ENCODE measurements at places on chromosomes 11 and 22.

DNA sequence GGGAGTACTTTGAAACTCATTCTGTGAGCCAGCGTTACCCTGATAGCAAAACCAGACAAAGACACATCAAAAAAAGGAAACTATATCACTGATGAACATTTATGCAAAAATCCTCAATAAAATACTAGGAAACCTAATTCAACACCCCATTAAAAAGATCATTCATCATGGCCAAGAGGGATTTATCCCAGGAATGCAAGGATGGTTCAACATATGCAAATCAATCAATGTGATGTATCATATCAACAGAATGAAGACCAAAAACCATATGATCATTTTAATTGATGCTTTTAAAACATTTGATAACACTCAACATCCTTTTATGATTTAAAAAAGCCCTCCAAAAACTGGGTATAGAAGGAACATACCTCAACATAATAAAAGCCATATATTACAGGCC lies 19.8 kb downstream of the RRP8 start:
- no peak for DNase-seq

DNA sequence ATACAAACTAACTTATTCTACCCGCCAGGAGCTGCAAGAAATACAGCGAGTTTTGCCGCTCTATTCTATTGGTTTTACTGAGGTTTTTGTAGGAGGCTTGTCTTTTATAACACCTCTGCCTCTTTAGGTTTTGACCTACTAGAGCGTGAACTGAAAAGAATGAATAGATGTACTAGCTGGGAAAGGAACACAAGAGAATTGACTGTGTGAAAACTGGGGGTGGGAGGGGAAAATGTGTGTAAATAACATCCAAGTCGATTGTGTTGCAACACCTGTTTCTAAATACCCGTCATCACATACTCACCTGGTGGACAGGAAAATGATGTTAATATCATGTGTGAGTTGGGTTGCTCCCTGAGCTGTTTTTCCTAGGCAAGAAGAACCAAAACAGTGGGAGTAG lies 12.9 kb upstream of the JHY start:
- no peak for DNase-seq

DNA sequence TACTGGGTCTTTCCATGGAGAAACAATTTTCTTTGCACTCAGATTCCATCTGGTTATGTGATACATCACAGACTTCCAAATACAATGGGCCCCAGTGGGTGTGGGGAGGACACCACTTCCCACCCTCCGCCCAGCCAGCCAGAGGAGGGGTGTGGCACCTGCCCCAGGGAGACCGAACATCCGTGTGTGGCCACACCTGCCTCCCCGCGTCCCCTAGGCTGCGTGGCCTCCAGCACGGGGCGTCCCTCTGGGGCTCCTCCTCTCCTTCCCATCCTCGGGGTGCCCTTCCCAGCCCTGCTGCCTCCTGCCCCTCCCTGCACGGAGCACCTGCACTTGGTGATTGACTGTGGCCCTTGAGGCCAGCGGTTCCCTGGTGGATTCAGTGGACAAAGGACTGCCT lies 49.1 kb downstream of the CERK start:
- DNase-seq: no peak

DNA sequence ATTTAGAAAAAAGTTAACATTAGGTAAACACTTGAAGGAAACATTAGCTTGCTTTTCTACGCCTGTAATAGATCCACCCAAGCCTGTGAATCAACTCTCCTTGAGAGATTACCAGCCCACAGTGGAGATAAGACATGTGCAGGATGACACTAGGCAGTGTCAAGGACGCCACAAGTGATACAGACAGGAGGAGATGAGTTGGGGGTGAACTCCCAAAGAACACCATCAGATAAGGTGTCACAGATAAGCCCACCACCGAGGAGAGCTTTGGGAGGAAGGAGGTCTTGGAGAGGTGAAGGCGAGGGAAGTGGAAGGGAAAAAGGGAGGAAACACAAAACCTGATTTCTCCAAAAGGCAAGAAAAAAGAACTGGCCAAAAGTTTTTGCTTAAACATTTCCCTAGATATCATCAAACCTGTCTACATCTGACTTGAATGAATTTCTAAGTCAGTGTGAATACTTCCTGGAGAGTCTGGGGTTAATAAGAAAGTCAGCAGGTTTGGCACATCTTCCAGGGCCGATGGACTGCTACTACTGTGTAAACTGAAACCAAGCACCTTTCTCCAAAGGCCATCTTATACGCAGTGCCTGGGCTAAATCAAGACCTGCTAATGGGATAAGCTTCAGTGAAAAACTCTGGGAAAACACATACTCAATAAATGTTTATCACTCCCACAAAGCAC lies 15.5 kb downstream of the CLTCL1 start:
- no peak for DNase-seq

DNA sequence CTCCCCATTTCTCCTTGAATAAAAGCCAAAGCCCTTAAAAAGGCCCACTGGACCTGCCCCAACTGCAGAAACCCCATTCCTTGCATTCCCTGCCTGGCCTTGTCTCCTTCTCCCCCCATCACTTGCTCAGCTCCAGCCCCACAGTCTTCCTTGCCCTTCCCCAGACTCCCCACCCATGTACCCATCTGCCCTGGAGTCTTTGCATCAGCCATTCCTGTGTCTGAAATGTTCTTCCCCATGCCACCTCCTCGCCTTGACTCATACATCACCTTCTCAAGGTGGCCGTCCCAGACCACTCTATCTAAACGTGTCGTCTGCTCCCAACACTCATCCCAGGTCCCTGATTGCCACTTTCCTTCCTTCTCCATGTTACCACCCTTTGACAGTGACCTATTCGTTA lies 77.4 kb upstream of the SHANK2 start:
- DNase-seq: no peak

DNA sequence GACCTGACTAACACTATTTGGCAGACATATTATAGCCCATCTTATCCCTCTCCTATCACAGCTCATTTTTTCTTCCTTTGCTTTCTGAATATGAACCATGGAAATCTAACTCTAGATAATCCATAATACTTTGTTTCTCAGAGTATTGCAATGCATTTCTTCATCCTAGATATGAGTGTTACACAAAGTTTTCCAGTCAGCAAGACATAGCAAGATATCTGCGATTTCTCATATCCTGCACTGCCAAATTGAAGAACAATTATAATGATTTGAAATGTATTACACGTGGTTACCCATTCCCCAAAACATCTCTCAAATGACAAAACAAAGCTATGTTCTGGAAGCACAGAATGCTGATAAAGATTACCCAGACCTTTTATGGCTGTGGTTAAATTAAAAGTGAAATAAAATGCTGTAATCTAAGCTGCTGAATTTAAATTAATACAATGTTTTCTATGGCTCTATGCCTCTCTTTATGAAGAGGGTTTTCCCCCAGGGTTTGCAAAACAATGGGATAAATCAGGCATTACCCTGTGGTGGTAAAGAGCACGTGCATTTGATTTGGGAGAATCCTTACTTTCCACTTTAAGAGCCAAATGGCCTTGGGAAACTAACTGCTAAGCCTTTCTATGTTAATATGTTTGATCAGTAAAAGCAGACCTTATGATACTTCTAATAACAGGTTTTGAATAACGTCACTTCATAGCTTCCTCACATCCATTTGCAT lies 1291.0 kb upstream of the CNTN5 start:
- DNase-seq: no peak

DNA sequence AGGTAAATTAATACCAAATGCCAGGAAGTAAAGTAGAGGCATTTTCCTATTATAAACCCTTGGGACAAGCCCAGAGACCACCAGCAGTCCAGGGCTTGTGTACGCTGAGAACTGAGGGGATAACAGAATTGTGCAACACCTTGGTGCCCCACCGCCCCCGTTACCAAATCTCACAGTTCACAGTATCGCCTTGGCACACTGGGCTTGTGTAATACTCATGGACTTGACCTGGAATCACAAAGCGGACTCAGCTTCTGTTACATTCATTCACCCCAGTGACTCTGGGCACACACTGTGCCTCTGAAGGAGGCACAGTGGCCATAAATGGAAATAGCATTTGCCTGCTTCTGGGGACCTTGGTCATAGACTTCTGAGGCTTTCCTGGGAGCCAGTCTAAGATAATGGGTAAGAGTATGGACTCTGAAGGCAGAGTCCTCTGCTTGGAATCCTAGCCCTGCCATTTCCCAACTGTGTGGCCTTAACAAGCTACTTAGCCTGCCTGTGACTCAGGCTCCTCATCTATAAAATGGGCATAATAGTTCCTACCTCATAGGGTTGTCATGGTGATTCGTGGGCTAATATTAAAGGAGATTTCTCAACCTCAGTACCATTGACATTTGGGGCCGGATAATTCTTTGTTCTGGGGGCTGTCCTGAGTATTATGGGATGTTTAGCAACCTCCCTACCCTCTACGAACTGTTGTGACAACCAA lies 53.7 kb downstream of the TIMP3 start:
- DNase-seq: no peak

GRCh38 chr11:133425992-133426391 lies 106.3 kb downstream of the OPCML start:
- no peak for DNase-seq

DNA sequence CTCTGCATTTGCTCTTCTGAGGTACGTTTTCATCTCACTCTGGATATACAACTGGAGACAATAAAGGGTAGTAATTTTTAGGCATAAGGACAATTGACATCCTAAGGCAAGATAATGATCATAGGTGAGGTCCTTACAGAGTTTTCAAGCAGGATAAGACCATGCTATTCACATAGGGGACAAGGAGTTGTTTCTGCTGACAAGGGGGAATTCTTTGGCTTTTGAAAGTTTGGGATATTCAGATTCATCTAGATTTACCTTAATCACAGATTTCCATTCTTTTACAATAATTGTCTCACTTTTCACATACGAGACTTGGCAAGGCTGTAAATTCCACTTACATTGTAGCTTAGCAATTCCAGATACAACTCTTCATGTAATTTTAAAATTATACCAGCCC lies 256.2 kb downstream of the AASDHPPT start:
- no peak for DNase-seq

DNA sequence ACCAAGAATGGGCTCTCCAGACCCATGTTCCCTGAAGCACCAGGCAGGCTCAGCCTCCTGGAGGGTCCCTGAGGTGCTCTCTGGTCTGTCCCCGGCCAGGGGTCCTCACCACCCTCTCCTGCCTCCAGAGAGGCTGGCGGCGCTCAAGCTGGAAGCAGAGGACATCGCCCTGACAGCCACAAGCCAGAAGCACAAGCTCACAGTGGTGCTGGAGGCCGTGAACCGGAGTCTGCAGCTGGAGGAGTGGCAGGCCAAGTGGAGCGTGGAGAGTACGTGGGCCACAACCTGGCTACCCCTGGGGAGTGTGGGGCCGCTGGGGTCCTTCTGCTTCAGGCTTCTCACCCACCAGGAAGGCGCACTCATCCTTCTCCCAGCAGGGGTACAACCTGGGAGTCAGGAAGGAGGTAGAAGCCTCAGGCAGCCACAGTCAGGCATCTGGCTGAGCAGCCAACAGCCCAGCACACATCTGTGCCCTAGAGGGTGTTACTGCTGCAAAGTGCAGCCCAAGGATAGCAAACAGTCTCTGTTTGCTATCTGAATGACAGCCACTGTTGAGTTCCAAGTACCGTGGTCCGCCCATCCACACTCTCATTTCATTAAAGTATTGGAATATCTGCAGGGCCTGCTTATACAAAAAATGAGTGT lies 8.4 kb downstream of the PARVG start:
- no peak for DNase-seq

DNA sequence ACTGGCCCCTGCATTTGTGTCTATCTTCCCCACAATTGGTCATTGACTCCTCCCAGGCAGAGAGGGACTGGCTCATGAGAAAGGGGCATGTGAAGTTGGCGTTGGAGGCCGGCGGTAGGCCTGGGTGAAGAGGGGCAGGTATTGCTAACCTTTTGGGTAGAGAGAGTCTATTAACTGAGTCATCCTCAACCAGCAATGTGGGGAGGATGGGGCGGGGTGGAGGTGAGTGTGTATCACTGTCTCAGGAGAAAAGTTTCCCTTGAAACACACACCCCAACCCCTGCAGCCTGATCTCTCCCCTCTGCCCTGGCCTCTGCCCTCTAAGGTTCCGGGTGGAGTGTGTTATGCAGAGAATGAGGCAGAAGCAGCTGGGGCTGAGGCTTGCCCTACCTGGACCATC lies 60.1 kb upstream of the PHF21B start:
- DNase-seq: no peak

DNA sequence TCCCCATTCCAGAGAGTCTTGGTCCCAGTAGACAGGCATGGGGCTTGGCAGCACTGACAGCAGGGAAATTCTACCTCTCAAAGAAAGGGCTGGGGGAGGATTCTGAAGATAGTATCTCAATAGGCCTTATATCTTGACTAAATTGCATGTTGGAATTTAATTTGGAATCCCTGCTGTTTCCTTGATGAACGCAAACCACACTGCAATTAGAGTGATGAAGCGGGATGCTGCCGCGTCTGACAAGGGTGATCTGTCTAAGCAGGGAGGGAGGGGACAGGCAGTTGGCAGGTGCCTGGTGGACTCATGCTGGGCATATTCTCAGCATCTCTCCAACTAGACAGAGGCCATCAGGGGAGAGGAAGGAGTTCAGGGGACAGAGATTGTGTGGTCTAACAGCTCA lies 48.4 kb downstream of the COMMD9 start:
- DNase-seq: no peak

DNA sequence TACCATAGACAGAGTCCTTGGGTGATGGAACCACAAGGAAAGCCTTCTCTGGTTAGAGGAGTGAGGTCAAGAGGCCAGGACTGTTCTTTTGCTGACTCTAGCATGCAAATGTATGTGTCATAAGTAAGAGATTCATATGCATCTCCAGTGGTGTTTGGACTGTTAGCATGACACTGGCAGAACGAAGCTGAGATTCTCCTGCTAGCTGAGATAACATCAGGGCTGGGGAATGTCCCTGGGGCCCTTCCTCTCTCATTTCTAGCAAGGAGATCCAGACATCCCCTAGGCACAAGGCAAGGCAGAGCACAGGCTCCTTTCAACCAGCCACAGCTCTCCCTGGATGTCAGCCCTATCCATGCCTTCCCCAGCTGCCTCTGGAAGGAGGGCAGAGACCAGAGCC lies 711.3 kb downstream of the OPCML start:
- DNase-seq: no peak

GRCh38 chr11:105910095-105910715 lies 111.8 kb downstream of the MSANTD4 start:
- no peak for DNase-seq

DNA sequence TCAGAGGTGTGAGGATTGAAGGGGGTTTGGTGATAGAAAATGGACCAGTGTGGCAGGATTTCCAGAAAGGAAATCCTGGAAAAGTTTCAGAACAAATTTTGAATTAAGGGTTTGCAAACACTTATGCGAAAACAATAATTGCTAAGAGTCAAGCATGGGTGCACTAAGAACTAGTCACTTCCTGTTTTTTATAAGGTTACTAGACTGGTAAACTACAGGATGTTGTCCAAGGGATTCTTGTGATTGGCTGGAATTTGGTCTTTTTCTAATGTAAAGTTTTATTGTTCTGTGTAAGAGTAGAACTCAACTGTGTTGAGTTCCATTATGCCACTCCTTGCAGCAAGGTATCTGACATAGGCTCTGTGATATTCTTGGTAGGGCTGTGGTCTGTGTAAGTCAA lies 54.1 kb downstream of the LIF start:
- no peak for DNase-seq

- no peak for DNase-seq
Measured at GRCh38 chr11:67095214-67095507, 23.9 kb upstream of the KDM2A start.
